ENCODE measurements at places on chromosomes 16 and 17.
A peak's percentile ranks its signal among the peaks of the same experiment; 100 is the strongest.

GRCh38 chr17:17305281-17305801, 2.2 kb downstream of the NT5M start:
- peak; percentile 23 for DNase-seq

DNA sequence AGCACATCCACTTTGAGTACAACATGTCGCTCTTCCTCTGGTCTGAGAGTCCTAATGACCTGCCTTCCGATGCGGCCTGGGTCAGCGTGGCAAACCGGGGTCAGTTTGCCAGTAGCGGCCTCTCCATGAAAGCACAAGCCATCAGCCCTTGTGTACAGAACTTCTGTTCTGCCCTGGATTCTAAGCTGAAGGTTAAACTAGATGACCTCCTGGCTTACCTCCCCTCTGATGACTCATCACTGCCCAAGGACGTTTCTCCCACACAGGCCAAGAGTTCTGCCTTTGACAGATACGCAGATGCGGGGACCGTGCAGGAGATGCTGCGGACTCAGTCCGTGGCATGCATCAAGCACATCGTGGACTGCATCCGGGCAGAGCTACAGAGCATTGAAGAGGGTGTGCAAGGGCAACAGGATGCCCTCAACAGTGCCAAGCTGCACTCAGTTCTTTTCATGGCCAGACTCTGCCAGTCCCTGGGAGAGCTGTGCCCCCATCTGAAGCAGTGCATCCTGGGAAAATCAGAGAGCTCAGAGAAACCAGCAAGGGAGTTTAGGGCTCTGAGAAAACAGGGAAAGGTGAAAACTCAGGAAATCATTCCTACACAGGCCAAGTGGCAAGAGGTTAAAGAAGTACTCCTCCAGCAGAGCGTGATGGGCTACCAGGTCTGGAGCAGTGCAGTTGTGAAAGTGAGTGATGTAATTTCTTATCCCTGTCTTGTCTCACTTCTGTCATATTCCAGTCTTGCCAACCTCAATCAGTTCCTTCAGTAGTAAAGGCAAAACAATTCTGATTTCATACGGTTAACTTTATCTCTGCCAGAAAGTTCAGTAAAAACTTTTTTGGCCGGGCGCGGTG, 8.6 kb downstream of the COG1 start:
- DNase-seq: no peak

- no peak for DNase-seq
Measured at GRCh38 chr16:86079255-86079885, 180.4 kb downstream of the IRF8 start.

DNA sequence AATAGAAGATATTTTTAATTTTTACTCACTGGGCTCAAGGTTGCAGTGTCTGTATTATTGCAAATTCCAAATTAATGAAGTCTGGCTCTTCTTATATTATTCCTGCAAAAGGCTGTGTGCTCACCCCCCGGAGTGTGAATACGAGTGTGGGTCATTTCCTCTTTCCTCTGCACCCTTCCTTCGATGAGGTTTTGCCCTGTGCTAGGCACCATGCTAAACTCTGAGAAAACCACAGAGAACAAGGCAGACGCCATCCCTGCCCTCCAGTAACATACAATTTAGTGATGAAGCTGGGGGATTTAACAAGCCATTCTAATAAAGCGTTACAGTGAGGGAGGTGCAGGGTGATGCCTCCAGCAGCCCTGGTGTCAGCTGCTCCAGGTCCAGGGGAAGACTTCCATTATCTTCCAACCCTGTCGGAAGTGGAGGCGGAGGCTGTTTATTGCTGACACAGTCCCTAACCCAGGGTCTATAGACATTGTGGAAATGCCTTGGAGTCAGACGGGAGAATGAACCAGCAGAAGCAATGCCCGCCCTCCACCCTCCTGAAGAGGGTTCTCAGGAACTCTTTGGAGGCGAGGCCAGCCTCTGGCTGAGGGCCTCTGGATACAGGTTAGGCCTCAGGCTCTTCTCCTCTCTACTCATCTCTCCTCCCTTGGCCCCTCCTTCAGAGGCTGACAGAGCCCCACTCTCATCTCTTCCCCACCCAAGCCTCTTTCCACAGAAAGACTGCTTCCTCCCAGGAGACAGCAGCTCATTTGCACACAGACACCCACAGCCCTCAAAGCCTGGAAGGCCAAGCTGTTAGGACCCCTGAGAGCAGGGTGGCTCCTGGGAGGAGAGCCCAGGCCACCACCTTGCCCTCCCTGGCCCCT, 2.0 kb upstream of the ACE start:
- no peak for DNase-seq

Data from stimulated activated CD8-positive, alpha-beta memory T cell treated with anti-CD3 and anti-CD28 coated beads, Interleukin-4, amount 100 ng/mL, for 1 hour (primary cell).